ENCODE measurements at places on chromosomes 3 and 15.

DNA sequence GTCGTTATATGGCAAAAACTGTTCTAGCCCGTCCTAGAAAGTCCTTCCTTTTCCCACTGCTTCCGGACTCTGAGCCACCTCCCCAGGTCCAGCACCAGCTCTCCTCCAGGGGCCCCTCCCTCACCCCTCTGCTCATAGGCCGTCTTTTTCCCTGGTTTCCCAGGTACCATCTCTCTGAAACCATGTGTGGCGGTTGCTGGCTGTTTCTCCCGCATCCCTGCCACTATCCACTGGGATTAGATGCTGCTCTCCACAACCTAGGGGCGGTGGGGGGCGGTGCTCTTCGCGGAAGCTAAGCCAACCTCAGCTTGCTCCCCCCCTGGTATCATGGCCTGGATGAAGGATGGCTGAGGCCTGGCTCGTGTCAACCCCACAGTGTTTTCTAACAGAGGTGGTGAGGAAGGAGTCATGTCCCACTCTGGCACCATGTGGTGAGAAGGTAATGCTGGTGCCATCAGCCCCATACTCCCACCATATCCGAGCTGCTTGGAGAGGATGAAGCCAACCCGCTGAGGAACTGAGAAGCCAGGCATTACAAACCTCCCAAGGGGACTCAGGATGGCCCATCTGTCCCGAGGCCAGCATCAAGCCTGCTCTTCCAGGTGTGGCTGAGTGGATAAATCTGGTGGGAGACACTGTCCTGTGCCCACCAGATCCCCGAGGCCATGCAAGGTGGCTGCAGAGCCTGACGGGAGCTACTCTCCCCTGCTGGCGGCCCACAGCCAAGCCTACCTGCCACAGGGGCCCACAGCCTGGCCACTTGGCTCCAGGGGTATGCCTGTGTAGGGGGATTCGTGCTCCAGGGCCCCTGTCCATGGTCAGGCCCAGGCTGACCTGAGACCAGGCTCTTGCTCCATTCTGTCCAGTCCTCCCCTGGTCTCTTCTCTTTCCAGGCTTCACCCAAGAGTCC is 27.9 kb upstream of the SLC41A3 start:
- DNase-seq: no peak

GRCh38 chr3:171126478-171127209 is 100.1 kb upstream of the SLC2A2 start:
- no peak for DNase-seq

- DNase-seq: no peak
Observed at GRCh38 chr3:169077394-169077906, 586.1 kb downstream of the MECOM start.

GRCh38 chr3:30544812-30545211 is 61.6 kb upstream of the TGFBR2 start:
- peak; percentile 78 for DNase-seq

- no peak for DNase-seq
Observed at GRCh38 chr3:183892610-183893214, 8.0 kb upstream of the PARL start.

DNA sequence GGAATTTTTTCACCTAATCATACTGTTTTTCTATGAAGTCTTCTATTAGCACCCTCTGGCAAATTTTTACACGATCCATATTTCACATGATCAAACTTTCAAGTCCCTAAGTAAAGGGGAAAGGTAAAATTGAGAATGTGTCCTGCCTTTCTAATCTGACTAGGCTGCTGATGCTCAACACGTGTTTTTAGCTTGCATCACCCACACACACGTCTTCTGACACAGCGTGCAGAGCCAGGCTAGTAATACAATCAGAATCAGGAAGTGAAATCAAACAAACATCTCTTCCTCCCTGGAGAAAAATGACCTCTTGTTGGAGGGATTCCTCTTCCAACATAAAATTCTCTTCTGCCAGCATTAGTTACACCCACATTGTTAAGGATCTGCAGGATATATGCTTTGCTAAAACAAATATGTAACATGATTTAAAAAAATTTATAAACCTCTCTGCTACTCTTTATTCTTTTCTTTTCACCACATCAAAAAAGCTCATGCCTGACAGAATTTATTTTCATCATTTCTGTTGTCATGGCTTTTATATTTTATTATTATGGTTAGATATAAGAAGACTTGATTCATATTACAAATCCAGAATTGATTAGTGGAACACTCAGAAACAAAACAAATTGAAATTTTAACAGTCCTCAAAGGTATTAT is 122.4 kb downstream of the RAP2B start:
- peak; percentile 90 for DNase-seq
